ENCODE measurements at places on chromosomes 13 and 19.

- peak; percentile 73 for DNase-seq
These were observed 638.2 kb upstream of the SPRY2 start for GRCh38 chr13:80979035-80979641.

DNA sequence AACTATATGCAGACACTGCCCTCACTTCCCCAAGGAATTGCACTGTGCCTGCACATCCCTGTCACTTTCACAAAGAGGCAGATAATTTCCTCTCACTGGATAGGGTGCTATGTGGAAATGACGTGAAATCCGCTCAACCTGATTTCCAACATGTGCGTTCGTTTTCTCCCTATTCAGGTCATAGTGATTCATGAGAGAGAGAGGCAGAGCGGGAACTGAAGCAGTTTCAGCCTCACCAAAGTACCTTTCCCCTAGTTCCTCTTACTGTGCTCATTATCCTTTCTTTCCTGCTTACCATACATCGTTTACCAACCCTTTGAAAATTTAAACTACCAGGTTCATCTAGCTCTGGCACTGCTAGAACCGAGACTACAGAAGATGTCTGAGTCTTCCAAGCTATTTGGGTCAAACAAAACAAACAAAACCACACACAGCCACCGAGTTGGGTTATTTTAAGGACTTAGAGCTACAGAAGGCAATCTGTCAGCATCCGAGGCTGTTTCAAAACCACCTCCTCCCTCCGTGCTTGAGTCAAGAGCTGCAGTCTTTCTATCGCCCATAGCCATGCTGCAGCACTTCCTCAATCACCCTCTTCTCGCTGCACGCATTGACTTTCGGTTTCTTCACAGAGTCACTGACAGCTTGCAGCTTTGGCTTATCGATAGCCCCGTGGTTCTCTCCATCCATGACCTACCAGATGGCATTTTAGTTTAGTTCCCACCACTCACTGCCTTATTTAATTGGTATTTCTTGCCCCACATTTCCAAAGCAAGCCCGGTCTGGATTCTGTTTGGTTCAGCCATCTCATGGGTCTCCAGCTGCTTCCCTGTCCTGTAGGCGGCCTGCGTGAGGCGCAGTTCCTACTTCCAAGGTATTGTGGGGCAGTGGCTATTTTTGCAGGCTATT lies 1395.8 kb downstream of the EFNB2 start:
- peak; percentile 98 for DNase-seq

DNA sequence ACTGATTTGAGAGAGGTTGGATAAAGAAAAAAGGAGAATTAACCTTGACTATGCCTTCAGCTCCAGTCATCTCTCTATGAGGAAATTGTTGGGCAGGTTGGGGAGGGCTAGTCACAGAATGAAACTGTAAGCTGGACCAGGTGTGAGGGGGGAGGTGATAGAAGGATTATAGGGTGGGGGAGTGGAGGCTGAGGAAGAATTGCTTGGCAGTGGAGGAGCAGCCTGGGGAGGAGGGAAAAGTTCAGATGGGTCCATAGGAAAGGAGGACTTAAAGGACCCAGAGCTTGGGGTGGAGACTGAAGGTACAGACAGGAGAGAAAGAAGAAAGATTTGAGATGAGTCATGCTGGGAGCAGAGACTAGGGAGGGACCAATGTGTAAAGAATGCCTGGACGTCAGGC lies 8.2 kb upstream of the ZNF431 start:
- DNase-seq: no peak

GRCh38 chr19:17052439-17052838 lies 22.8 kb downstream of the HAUS8 start:
- peak; percentile 58 for DNase-seq

DNA sequence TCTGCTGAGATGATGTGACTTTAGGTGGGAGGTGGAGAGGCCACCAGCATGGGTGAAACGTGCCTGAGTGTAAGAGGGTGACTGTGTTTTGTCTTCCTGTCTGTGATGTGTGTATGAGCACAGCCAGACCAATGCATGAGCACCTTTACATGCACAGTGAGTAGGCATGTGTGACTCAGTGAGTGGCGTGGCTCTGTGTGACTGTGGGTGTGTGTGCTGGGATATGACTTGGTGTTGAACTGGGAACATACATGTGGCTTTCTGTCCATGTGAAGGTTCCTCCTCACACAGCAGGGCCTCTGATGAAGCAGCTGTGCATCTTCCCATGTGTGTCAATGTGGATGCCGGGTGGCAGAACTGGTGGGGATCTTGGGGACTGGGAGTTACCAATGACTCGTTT lies 19.9 kb upstream of the LGALS13 start:
- DNase-seq: no peak

GRCh38 chr19:7661744-7662538 lies 6.9 kb upstream of the RETN start:
- no peak for DNase-seq

- no peak for DNase-seq
These were observed 5.7 kb upstream of the THSD1 start for GRCh38 chr13:52411629-52412028.

- DNase-seq: peak; percentile 55
These were observed 23.5 kb downstream of the ZNF544 start for GRCh38 chr19:58252102-58252685.

GRCh38 chr19:43522929-43523328 lies 4.1 kb downstream of the ETHE1 start:
- no peak for DNase-seq

GRCh38 chr19:58338825-58339558 lies 12.2 kb downstream of the ZSCAN22 start:
- DNase-seq: peak; percentile 37

GRCh38 chr19:56217039-56217949 lies 15.2 kb downstream of the ZSCAN5C start:
- peak; percentile 78 for DNase-seq

GRCh38 chr13:109773276-109773675 lies 13.1 kb downstream of the IRS2 start:
- DNase-seq: no peak

GRCh38 chr13:108368250-108368905 lies 98.9 kb downstream of the TNFSF13B start:
- peak; percentile 31 for DNase-seq

- no peak for DNase-seq
These were observed 45.3 kb upstream of the ZNF599 start for GRCh38 chr19:34818270-34818669.

DNA sequence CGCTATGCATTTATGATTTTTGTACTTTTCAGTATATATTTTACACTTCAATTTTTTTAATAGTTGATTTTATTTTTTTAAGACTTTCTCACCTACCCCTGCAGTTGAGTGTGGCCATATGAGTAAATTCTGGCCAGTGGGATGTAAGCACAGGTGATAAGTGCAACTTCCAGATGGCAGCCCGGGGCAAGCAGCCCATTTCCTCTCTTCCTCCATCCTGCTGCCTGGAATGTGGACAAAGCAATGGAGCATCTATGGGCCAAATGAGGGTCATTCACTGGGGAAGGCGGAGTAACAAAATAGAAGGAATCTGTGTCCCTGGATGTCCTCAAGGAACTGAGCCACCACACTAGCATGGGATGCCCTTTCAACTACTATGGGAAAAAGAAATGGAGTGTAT lies 12.3 kb downstream of the RFXAP start:
- DNase-seq: no peak

All from common myeloid progenitor, CD34-positive (primary cell).